ENCODE measurements at places on chromosomes 6 and 20.

DNA sequence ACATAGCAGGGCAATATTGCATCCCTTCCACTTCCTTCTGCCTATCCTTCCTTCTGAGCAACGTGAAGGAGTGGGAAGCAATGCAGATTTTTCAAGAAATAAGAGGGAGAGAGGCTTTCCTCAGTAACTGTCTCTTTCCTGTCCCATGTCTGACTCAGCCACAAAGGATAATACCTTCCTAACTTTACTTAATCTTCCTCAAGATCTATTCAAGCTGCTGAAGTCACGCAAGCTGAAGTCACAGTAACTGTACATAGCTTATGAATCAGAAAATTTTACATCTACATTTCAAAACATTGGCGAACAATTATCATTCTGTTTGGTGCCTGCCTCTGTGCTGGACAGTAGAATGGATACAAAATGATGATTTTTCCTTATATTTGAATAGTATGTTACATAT lies 86.4 kb upstream of the POU3F2 start:
- DNase-seq, result no peak

- DNase-seq, result no peak
Measured at GRCh38 chr6:22087960-22088706, 208.7 kb downstream of the PRL start.

DNA sequence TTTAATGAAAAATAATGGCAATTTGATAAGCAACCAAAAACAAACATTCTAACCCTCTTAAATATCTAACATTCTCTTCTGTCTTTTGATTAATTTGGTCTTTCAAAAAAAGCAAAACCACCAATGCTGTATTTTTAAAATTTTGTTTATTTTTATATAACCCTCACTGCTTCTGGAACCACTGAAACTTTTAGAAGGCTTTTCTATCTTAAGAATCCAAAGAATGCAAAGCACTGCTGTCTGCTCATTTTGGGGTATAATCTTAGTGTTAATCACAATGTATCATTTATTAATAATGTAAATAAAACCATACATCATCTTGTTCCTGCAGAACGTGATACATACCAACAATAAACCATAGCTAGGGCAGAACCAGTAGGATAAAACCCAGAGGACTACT lies 14.0 kb downstream of the STK38 start:
- no peak for DNase-seq

GRCh38 chr6:2534406-2535042 lies 216.2 kb downstream of the MYLK4 start:
- no peak for DNase-seq

DNA sequence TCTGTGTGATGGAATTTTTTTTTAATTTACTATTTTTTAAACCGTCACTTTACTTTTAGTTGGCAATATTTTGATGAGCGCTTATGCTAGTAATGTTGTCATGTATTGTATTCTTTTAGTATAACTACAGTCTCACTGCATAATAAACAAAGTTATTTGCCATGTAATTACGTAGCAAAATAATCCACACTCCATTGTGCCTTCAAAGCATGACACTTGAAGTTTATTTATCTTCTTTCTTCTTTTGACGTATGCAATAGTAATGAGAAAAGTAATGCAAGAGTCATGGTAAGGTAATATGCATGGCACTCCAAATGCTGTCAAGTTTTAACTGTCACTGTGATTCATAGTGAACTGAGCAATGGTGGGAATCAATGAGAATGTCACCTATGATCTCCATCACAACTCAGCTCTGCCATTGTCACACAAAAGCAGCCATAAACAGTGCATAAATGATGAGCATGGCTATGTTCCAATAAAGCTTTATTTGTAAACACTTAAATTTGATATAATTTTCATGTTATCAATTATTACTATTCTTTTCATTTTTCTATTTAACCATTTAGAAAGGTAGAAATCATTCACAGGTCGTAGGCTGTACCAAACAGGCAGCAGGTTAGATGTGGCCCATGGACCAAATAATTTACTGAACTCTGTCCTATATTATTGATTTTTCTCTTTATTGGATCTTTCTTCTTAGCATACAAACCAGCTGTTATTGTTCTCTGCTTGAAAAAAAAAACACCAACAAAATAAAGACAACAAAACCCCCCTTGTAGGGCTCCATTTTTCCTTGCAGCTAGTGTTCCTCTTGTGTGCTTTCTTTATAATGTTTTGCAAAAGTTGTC lies 27.1 kb downstream of the RNF217 start:
- no peak for DNase-seq

GRCh38 chr6:20835315-20836010 lies 301.2 kb downstream of the CDKAL1 start:
- no peak for DNase-seq

DNA sequence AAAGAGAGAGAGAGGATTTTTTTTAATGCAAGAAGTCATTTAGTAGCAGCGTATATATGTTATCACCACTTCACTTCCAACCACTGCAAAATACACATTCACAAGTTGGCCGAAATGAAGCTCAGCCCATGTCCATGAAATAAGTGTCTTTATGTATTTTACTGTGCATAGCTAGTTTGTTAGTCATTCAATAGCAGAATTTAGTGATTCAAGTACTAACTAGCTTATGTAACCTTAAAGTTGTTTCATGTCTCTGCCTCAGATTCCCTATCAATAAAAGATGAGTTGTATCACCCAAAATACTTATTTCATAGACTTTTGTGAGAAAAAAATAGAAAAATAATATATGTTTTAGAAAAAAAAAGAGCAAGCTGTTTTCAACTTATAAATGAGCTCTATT lies 153.7 kb upstream of the PRDM1 start:
- DNase-seq, result no peak

DNA sequence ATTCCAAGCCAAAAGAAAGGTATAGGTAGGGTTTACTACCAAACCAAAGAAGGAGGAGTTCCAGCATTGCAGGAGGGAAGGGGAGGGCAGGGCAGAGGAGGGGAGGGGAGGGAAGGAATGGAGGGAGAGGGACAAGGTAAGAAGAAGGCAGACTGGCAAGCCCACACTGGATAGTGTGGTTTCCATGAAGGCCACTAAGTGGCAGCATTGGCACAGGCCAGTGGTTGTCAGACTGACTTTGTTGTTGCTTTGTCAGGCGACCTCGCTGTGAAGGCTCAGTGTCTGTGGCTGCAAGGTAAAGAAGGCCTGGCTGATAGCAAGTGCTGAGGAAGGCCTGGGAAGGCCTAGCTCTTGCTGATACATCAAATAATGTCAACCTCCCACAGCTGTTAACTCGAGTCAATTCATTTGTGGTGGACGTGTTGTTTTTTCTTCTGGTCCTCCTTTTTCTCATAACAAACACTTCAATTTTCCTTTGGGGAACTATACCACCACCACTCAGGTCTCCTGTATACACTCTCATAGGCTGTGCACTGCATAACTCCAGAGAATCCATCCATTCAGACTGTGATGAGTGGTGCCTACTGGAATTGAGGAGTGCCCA lies 7.7 kb upstream of the ZNF334 start:
- DNase-seq, result no peak

DNA sequence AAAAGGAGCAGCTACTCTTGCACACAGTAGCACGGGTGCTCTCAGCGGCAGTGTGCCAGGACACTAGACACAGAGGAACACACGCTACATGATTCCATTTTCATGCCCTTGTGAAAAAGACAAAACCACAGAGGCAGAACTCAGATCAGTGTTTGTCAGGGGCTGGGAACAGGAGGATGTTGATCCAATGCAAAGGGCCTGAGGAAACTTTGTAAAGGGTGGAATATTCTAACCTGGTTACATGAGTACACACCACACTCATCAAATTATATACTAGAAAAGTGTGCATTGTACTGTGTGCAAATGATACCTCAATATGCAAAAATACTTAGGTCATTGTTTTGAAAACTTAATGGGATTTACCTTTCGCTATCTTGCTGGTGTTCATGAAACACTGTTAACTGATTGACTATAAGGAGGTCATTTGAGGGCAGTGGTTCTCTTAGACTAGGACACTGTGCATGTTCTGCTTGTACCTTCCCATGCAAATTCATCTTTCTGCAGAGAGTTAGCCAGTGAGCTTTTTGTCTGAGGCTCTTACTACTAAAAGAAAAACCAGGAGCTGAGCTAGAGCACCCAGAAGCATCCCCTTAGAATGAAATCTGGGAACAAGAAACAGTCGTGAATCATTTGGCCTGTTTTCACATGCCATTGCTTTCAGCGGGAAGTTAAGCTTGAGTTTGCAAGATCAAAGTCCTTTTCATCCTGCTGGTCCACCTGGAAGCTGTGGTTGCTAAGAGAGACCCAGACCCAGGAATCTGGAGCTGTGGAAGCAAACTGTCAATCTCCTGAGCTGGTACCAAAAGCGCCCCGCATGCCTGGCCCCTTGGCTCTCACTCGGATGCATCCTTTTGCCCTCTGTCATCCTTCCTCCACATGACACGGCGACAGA lies 204.8 kb downstream of the TTLL2 start:
- DNase-seq, result no peak

DNA sequence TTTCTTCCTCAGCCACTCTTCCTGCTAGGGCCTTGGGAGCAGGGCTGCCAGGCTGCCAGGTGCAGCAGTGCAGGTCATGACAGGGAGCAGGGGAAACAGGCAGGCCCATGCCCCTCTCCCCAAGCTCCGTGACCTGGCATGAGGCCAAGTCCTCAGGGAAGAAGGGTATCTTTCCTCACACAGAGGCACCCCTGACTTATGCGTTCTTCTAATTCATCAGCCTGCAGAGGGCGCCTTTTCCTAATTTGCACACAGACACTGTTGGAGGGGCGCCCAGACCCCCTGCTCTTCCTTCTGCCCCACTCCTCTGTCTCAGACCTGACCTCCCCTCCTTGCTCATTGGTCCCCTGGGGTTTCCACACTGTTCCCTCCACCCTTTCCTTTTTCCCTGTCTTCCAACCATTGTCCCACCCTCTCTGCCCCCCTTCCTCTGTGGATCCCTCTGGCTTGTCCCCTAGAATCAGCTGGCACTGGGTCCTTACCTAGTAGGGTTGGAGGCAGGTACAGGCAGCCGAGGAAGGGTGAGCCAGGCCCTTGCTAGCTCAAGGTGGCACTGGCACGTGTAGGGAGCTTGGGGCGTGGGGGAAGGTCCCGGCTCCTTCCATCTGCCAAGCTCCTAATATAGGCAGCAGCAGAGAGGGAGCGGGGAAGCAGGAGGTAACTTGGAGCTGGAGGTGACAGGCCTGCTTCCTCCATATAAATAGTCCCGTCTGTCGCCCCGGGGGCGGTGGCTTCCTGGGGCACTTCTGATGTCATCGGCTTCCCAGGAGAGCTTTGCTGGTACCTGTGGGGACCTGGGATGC lies 154.9 kb upstream of the MLN start:
- DNase-seq, result no peak

GRCh38 chr6:105209950-105210706 lies 30.3 kb upstream of the POPDC3 start:
- DNase-seq, result no peak

- DNase-seq, result no peak
Measured at GRCh38 chr6:161143663-161144430, 130.0 kb downstream of the AGPAT4 start.

GRCh38 chr6:108836061-108836460 lies 12.2 kb upstream of the ARMC2 start:
- DNase-seq, result no peak

DNA sequence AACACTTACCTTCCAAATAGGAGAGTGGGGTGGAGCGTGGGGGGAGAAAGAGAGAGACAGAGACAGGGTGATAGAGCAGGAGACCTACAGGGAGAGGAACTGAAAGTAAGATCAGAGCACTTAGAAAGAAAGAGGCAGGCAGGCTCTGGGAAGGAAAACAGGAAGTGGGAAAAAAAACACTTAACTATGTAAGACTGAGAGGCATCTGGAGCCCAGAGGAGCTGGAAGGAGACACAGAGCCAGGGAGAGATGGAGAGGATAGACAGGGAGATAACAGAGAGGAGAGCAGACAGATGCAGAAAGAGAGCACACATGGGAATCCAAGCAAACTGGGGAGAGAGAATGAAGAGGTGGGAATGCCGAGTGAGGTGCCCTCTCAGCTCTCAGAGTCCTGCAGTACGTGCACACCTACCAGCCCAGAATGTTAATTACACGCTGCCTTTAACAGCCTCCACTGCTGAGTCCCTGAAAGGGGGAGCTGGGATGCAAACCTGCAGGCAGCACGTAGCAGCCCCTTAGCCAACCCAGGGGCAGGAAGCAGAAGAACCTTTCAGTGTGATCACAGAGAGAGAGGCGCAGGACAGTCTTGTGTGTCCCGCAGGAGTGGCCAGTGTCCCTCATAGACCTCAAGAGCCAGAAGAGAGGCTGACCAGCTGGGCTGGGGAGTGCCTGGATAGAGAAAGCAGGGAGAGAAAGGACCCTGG lies 132.7 kb upstream of the LRFN2 start:
- no peak for DNase-seq

- no peak for DNase-seq
Measured at GRCh38 chr20:48821261-48821920, 6.4 kb downstream of the PREX1 start.

DNA sequence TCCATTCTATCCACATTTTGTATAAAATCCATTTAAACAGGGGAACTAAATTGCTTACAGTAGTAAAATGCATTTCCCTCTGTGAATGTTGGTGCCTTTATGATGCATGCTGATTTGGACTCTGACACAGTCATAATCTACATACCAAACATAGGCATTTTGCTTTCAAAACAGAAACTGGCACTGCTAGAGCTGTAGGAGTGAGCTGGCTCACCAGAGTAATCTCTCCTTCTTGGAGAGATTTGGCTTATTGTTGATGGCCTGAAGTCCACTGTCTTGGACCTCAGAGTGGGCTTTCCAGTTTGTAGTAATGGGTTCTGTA lies 363.2 kb upstream of the FLRT3 start:
- DNase-seq, result no peak

- DNase-seq, result no peak
Measured at GRCh38 chr20:19784511-19785172, 26.6 kb downstream of the RIN2 start.

- no peak for DNase-seq
Measured at GRCh38 chr20:16476032-16476431, 97.2 kb downstream of the KIF16B start.

- no peak for DNase-seq
Measured at GRCh38 chr6:147941143-147941542, 401.5 kb upstream of the SASH1 start.

DNA sequence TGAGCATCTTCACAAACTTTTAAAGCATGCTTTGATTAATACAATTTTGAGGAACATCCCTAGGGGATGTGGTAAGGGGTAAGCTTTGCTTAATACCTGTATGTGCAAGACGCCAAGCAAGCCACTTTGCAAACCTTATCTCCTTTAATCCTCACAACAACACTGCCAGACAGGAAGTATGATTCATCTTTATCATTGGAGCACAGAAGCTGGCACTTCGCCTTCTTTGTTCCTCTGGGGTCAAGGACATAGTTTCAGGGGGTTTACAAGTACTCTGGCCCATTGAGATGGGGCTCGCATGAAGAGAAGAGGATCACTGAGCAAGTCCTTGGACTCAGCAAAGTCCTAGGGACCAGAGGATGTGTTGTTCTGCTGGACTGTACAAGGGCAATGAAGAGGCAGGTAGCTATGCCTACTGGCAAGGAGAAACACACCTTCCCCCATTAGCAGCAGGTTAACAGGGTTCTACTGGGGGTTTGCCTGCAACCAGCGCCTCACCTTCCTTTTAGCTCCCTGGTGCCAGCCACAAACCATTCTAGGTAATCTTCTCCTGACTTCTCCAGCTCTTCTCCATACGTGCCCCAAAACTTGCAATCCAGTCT lies 8.8 kb downstream of the TMEM244 start:
- DNase-seq, result no peak

- DNase-seq, result no peak
Measured at GRCh38 chr6:52209770-52210169, 23.6 kb downstream of the IL17A start.
